ENCODE measurements at places on chromosomes 1 and 21.

DNA sequence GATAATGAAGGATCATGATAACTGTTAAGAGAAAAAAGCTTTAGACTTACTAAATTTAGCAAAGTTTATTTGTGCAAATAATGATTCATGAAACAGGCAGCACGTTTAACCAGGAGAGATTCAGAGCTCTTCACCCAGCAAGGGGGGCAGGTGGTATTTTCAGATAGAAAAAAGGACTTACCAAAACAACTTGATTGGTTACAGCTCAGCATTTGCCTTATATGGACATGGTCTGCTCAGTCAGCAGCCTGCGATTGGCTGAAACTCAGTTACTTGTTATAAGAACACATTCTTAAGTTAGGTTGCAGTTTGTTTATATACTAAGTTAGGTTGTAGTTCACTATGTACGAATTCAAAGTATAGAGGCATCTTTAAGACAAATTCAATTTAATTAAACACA is 165.6 kb downstream of the DUSP10 start:
- no peak for DNase-seq

DNA sequence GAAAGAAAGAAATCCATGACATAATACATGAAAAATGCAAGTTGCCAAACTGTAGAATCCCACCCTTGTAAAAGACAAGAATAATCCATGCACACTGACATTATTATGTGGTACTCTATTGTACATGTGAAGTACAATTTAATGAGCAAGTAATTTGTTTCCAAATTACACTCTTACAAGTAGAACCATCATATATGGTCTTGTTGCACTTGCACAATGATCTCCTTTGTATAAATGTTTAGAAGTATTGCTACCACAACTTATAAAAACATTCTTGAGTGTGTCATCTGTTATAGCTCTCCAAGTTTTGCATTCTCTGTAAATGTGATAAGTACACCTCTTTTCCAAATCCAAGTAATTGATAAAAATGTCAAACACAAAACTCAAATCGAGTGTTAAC is 29.1 kb upstream of the ZNF281 start:
- no peak for DNase-seq

GRCh38 chr1:6281511-6282402 is 20.9 kb upstream of the GPR153 start:
- no peak for DNase-seq

DNA sequence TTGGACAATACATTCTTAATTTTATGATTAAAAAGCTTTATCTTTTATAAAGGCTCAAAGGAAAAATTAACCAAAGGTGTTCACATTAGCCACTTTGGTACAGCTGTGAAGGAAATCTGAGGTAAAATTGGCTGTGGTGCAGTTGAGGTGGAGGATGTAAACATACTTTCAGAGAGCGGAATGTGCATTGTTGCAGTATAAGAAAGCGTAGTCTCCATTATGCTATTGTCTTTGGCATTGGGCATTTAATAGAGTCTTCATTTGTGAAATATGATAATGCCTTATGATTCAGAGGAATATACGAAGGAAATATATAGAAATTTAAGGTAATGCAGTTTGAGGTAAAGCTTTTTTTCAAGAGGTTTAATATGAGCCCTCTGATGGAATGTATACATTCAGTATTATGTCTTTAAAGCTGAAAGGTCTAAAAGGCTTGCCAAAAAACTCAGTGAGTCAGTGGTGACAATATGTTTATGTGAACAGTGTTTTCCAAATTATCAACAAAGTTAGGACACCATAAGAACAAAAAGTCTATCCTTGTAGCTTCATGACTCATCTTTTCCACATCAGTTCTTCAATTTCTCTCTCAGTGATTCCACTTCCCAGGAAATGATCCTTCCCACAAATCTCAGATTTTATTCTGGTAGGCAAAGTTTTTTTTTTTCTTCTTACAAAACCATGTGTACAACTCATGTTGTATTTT is 26.9 kb upstream of the DDR2 start:
- no peak for DNase-seq

- DNase-seq: no peak
These were observed 10.3 kb downstream of the DUSP23 start for GRCh38 chr1:159791031-159791430.

- no peak for DNase-seq
These were observed 12.7 kb downstream of the TGFB2 start for GRCh38 chr1:218357893-218358232.

DNA sequence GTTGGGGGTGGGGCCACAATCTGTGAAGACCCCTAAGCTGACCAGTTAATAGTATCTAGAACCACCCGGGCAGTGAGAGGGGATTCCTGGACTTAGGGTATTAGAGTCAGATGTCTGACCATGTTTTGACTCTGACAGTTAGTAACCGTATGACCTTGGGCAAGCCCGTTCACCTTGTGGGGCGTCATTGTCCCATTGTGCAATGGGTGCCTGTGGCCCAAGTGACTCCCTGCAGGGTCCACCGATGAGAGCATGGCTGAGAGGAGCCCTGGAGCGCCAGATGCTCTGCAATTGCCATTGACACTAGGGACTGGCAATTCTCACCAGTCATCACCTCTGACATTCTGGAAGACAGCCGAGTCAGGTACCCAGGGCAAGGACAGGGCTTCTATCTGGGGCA is 225.9 kb upstream of the CSF3R start:
- no peak for DNase-seq

DNA sequence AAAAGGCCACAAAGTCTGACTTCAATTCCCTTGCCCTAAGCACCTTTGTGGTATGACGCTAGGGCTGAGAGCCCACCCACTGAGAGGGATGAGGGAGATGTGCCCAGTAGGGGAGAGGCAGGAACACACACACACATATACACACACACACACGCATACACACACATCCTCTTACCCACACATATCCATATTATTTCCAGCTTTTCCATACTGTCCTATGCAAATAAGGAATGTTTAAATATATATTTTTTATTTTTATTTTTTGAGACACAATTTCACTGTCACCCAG is 3.0 kb downstream of the RAB25 start:
- DNase-seq: no peak

DNA sequence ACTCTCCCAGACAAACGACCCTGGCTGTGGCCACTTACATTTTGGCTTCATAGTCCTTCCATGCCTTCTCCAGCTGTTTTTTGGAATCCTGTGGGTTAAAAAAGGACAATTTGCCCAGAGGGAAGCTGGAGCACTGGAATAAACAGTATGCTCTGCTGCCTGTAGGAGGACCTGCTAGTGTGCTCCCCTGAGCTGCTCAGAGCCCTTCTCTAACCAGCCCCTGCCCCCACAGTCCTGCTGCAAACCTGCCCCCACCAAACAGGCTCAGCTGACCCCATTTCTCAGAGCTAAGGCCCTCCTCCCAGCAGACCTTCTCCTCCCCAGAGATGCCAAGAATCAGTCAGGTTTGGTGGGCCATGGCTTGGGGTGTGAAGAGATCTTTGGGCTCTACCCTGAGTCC is 26.9 kb upstream of the TCEA3 start:
- no peak for DNase-seq

- no peak for DNase-seq
These were observed 58.0 kb downstream of the KIAA0319L start for GRCh38 chr1:35499231-35499630.

DNA sequence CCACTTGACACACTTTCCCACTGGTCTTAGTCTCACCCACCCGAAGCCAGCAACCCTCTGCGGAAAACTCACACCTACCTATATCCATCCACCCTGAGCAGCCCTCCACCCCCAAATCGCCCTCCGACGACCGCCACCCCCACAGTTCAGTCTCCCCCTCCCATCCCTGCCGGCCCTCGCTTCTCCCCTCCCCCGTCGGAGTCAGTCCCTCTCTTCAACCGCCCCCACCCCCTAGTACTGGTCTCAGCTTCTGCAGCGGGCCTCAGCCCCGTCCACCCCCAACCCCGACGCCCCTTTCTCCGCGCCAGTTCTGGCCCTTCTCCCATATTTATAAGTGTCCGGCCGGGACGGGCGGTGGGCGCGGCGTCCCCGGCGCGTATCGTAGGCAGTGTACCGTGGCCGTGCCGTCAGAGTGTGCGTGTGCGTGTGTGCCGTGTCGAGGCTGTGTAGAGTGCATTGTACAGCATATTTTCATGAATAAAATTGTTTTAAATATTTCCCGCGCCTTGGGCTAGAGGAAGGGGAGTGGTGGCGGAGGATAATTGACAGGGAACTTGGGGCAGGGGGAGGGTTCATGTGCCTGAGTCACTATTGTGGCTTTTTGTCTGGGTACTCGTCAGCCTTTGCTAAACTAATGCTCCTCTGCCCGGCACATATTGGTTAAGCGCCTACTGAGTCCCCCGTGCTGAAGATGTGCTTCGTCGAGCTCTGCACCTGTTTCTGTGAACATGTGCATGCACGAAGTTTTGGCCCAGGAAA is 22.0 kb downstream of the FOXO6 start:
- no peak for DNase-seq

GRCh38 chr1:154863315-154864174 is 6.5 kb downstream of the KCNN3 start:
- no peak for DNase-seq

DNA sequence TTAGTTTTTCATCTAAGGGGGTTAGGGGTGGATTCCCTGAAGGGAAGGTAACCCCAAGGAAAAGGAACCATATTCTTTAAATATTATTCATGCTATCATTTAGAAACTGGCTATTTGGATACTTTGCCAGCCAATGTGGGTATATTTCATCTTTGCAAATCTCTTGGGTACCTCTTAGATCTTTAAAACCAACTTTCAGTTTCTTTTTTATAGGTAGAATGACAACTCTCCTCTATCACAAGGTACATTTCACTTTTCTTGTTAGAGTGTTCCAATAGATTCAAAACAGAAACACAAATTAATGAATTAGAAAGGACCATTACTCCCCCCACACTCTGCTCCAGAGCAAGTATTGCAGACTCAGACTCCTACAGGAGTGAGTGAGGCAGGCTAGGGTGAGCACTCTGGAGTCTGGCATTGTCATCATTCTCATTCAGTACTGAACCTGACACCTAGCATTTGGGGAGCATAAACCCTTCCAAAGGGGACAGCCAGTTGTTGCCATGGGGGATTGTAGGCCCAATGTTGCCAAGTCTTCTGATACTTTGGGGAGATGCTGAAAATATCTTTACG is 43.0 kb downstream of the MACO1 start:
- DNase-seq: no peak

- no peak for DNase-seq
These were observed 70.3 kb downstream of the USP24 start for GRCh38 chr1:55144886-55145285.

DNA sequence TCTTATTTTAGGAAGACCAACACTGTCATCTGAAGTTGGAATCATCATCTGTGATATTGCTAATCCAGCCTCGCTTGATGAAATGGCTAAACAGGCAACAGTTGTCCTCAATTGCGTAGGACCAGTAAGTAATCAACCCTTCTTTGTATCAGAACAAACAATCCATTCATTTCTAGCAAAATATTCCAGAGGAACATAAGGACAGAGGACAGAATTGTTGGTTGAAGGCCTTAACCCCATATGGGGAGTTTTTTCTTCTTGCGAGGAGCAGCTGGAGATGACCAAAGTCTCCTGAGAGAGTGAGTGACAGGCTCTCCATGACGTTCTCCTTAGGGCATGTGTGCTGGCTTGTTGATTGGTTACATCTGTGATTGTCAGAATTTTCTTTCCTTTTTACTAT is 2.7 kb downstream of the SCCPDH start:
- DNase-seq: no peak

DNA sequence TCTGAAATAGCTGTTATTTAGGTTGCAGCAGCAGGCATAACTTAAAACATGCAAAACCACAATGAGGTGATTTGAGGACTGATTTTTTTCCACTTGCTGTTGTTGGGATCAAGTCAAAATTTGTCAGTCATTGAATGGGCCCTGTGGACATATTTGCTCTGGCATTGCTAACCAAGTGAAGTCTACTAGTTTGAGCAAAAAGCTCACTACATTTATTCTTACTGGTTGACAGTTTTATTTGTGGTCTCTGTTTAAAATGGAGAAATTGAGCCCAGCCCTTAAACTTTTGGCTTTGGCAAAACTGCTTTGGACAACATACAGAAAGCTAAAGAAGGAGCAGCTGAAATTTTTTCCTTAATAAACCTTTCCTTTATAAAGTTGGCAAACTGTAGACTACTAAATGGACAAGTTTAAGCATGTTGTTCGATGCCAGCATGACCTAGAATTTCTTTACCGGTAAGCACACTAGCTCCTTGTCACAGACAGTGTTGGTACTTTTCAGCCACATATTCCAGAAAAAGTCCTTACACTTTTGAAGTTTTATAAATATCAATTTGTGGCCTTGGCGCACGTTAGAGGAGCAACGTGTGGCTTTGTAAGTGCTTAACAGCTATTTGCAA is 234.6 kb downstream of the USP25 start:
- DNase-seq: no peak

GRCh38 chr1:114651893-114652292 is 18.0 kb downstream of the DENND2C start:
- no peak for DNase-seq

GRCh38 chr1:16338961-16339360 is 13.3 kb downstream of the FBXO42 start:
- DNase-seq: no peak

GRCh38 chr1:41840592-41841246 is 78.0 kb downstream of the HIVEP3 start:
- DNase-seq: no peak

DNA sequence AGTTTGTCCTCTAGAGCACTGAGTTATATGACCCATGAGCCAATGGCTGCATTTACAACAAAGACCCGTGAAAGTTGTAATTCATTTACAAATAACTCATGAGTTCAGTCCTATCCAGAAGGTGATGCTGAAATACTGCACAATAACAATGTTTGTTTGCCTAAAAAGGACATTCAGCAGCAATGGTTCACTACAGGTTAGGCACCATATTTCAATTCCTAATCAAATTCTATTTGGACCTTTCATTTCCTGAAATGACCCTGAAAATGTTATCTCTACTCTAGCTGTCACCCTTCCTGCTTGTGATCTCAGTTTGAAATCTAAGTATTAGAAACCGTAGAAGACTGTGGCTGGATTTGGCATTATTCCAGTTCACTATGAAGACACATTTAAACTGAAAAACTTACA is 191.2 kb upstream of the SAMSN1 start:
- DNase-seq: no peak

- no peak for DNase-seq
These were observed 4.6 kb upstream of the SRSF4 start for GRCh38 chr1:29186252-29186651.

DNA sequence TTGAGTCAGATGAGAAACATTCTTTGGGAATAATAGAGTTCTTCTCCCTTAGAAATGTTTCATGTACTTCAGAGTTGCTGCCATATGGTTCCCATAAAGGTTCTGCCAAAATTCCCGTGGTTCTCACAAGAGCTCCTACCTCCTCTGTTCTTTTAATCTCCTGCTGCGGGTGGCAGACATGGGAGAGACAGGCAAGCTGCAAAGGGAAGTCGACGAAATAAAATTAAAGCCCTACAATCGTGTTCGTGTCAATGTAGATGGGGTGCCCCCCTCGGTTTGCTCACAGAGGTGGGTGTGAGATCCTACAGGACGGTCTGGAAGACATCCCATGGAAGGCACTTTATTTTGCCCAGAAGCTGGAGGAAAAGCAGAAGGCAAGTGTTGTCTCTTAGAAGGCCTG is 276.0 kb downstream of the RWDD3 start:
- DNase-seq: no peak
